Stomach (tissue), 19 donors: ENCODE measurements at places on chromosomes 11 and 22. TPM values are rescaled to one million over a fixed set of nuclear protein-coding genes. Genes with fewer than 3 reads are reported as not detected.

DNA sequence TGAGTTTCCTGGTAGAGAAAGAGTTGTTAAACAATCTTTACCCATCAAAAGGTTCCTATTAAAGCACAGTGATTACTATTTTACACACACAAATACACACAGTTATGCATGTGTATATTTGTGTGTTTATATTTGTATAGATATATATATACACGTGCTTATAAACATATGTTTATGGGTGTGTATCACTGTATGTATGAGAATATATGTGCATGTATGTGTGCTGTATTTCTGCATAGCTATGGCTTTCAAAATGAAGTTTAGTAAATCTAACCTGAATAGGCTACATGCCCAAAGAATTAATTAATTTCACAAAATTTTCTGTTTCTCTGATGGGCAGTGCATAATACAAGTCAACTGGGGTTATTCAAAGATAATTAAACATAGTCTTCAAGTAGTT, 723.1 kb upstream of the KIRREL3 start:
- no peaks in the 10 kb centered on the region for H3K36me3 ChIP-seq
- H3K4me1 ChIP-seq: no peaks in the 10 kb centered on the region
- H3K4me3 ChIP-seq: no peak overlapping the region
- DNase-seq: no peak

- no peaks in the 10 kb centered on the region for H3K27me3 ChIP-seq
- H3K4me1 ChIP-seq: no peaks in the 10 kb centered on the region
- no peak for DNase-seq
- H3K27ac ChIP-seq: no peak overlapping the region
- H3K36me3 ChIP-seq: peaks cover 61% of the 10 kb centered on the region
Observed at GRCh38 chr11:70371241-70371640, 27.1 kb upstream of the CTTN start.

- no peaks in the 10 kb centered on the region for H3K4me1 ChIP-seq
- no peak overlapping the region for H3K4me3 ChIP-seq
- H3K36me3 ChIP-seq: no peaks in the 10 kb centered on the region
- no peak overlapping the region for H3K27ac ChIP-seq
- H3K27me3 ChIP-seq: no peaks in the 10 kb centered on the region
Observed at GRCh38 chr11:42593441-42593840, 718.4 kb upstream of the API5 start.

The RASSF10 gene
- 0.92 TPM for polyA plus RNA-seq
